ENCODE measurements at places on chromosomes 6 and 20.

GRCh38 chr6:110318971-110319370 is 39.2 kb downstream of the METTL24 start:
- no peak for DNase-seq

GRCh38 chr6:152087701-152088100 is 280.2 kb downstream of the ESR1 start:
- no peak for DNase-seq

- DNase-seq, result no peak
Observed at GRCh38 chr6:128515550-128516513, 4.6 kb downstream of the PTPRK start.

GRCh38 chr6:125008957-125009356 is 46.7 kb downstream of the RNF217 start:
- no peak for DNase-seq

DNA sequence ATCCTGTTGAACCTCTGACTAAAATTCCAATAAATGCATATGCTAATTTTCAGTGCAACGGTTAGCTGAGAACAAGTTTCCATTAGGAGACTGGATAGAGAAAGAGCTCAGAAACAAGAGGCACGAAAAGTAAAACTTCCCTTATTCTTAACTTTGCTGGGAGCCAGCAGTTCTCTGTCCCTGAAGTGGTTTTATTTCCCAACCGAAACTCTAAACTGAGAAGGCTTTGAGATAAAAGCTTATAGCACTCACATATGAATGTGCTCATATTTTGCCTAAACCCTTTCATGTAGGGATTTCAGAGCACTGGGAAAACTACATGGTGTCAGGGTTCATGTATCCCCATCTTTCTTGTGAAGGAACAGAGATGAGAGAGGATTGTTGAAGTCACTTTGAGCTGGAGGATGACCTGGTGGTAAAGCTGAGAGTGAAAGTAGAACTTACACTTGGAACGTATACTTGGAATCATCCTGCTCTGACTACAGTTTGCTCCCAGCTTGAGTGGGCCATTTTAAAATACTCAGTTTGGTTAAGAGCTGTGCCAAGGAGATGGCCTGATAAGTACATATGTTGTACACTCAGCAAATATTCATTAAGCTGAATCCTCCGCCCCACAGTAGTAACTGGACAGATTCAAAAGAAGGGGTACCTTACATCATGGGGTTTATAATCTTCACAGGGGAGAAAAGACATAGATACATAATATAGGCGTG is 324.2 kb upstream of the CNR1 start:
- DNase-seq, result no peak

DNA sequence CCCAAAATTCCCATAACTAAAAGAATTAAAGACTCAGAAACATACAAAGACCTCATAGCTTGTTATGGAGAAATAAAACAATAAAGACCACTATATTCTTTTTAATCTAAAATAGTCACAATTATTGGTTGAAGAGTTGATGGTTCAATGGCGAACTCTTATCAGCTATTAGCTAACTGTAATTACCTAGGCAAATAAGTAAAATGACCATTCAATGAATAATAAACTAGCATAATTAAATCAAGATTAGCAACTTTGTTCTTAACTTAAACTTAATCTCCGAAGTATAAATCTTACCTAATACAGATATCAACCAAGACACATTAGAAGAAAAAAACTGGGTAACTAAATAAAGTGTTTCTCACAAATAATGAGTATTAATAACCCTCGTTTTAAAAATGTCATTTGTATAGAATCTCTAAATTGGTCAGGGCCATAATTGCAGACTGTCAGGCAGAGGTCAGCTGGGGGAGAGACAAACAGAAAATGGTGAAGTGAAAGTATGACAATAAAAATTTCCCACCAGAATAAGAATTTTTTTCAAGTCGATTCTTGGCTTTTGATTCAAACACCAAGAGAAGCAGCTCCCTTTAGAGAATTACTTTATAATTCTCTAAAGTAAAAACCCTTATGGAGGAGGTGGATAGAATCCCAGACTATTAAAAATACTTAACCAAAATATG is 1.7 kb downstream of the FKBP5 start:
- DNase-seq, result no peak

DNA sequence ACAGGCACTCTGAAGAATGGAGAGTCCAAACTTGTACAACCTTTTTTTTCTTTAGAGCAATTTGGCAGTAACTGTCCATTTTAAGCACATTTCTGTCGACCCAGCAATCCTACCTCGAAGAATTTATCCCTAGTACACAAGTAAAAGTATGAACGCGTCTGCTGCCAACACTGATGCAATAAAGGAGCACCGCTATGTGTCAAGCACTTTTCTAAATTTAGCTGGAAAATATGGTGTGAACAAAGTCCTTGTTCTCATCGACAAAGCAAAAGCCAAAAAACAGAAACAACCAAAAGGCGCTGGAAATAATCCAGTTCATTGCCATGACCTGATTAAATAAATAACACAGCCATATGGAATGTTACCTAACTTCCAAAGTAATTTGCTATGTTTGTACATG is 1.1 kb downstream of the DPM1 start:
- DNase-seq, result no peak

DNA sequence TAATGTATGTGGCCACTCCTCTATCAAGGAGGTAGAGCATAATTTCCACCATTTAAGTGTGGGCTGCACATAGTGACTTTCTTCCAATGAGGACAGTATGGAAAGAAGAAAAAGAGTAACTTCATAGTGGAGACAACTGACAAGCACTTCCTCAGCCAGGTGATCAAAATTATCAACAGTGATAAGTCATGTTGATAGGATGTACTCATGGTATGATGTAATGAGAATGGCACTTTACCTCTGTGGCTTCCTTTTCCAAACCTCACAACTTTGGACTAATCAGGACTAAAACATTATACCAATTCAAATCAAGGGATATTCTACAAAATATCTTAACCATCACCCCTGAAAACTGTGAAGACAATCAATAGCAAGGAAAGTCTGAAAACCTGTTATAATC is 302.3 kb upstream of the CITED2 start:
- no peak for DNase-seq

- no peak for DNase-seq
Observed at GRCh38 chr6:66825539-66825938, 1118.5 kb upstream of the EYS start.

DNA sequence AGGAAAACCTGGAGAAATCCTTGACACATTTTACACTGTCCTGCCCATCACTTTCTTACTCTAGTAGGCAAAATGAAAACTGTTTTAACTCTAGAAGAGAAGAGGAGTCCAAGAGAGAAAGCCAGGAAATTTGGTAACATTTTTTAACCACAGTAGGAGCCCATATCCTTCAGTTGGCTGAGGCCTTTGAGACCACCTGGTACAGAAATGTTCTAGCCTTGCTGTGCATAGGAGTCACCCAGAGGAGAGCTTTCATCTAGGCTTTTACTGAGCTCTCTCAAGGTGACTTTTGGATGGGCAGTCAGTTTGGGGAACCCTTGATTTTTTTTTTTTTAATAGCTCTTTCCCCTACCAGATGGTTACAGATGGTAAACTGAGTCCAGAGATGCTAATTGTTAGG is 25.0 kb downstream of the LRRN4 start:
- no peak for DNase-seq

- DNase-seq, result no peak
Observed at GRCh38 chr20:15656124-15656523, 917.1 kb downstream of the KIF16B start.

DNA sequence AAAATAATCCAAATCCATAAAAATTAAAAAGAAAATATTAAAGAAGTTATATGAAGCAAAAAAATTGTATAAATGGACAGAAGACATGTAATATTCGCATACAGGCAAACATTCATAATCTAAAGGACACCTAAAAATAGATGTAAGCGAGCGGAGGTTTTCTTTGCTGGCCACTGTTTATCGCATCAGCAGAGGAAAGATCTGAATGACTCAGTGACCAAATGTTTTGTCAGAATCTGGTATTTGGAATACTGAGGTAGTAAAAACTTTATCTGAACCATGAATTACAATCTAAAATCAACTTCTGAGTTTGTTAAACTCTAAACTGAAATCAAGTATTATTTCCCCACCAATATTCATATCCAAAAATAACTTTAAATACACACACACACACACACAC is 7.8 kb downstream of the TSPYL4 start:
- no peak for DNase-seq

DNA sequence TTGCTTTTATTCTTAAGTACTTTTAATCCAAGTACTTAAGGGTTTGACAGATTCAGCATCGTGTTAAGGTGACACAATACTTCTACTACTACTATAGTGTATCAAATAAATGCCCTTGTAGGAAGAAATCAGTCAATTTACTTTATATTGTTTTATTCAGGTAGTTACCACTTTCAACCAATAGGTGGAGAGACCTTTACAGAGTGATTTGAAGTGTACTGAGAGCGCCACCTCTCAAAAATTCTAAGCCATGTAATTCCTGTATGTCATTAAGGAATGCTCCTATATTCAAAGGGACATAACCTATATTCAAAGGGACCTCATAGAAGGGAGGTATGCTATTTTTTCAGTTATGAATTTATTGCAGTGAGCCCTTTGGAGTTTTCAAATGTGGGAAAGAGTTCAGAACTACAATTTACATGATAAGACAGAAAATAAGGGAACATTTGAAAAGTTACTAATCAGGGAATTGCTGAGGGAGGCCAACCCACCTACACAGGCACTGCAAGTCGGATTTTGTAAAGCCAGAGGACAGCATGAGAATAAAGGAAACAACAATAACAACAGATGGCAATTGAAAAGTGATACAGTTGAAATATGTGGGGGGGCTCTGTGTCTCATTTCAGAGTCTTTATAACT is 955.6 kb downstream of the TBC1D32 start:
- no peak for DNase-seq

DNA sequence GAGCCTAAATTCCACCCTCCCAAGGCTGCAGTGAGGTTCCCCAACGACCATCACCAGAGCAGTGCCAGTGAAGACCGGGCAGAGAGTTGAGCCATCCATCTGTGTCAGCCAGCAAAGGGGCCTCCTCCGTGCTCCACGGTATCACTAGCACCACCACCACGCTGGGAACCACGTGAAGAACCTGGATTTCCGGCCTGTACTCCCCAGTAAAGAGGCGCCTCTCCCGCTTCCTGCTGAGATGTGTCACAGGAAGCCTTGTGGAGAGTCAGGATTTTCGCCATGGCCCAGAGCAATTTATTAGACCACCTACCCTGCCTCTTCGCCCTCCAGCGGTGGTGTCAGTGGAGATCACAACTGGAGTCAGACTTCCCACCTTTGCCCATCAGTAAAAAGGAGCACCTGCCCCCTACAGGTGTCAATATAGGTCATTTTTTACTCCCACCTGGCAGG is 28.8 kb downstream of the CPXM1 start:
- no peak for DNase-seq

GRCh38 chr6:131251590-131252199 is 116.4 kb downstream of the AKAP7 start:
- no peak for DNase-seq

GRCh38 chr6:146056506-146056905 is 27.6 kb downstream of the GRM1 start:
- no peak for DNase-seq

DNA sequence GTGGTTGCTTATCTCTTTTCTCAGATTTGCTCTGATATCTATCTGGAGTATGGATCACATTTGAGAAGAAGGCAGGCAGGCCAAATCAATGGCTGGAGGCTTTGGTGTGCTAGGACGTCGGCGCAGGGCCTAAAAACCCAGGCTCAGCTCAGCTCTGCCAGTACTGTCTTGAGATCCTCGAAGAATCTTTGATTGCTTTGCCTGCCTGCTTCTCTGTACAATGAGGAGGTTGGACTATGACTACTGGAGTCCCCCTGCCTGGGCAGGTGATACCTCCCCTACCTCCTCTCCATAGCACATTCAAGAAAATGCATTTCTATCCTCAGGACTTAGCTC is 25.1 kb downstream of the KCNK5 start:
- no peak for DNase-seq

All from stimulated activated CD8-positive, alpha-beta memory T cell treated with anti-CD3 and anti-CD28 coated beads, Interleukin-15, amount 100 ng/mL, for 24 hours (primary cell).